Brain pericyte (primary cell): ENCODE measurements at places on chromosomes 1 and 21.

DNA sequence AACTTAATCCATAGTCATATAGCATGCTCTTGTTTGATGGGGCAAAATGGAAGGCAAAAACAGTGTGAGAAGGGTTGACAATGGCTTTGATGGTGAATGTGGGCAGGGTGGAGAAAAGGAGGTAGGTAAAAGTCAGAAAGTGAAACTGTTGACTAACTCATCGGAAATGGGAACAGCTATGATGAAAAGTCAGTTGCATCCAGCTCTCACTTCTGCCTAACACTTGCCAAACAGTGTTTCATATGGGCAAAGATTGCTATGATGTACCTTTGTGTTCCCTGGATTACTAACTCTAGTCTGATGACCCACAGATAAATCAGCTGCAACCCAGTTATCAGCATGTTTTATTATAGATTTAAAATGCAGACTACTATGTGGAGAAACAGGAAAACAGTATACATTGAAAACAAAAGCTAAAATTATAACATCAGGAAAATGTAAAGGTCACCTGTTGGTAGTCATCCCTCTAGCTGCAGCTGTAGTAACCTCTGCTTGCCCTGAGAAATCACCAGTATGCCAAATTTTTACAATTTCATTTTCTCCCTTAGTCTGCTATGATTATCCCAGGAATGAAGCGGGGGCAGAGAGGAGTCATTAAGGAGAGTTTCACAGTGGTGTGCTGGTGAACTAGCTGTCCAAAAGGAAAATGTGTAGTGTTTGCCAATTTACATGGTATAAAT is 11.7 kb downstream of the TNFSF18 start:
- no peak for DNase-seq

- DNase-seq, result no peak
Measured at GRCh38 chr21:41480086-41480690, 27.8 kb downstream of the TMPRSS2 start.

DNA sequence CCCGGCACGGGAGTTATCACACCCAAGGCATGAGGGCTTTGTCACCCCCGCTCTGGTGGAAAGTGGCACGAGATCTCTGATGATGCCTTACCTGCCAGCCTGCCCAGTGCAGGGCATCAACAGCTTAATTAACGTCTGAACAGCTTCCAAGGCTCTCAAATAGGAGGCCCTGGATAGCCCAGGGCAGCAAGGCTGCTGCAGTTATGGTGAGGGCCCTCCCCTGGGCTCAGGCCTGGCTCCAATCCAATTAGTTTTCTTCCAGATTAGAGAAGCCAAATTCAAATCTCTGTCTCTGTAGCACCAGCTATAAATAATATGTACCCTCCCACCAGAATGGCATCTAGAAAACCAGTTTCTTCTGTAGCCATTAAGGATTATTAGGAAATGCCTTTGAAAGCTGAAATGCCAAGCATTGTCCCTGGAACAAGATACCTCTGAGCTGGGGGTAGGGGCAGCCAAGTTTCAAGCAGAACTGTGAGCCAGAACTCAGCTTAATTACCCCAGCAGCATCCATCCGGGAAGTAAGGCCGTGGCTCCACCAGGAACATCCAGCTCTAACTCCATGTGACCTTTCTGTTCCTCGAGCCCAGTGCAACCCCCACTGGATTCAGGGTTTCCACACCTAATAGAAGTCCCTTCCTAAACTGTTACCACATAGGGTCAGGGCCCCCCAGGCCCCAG is 12.5 kb downstream of the QSOX1 start:
- no peak for DNase-seq

DNA sequence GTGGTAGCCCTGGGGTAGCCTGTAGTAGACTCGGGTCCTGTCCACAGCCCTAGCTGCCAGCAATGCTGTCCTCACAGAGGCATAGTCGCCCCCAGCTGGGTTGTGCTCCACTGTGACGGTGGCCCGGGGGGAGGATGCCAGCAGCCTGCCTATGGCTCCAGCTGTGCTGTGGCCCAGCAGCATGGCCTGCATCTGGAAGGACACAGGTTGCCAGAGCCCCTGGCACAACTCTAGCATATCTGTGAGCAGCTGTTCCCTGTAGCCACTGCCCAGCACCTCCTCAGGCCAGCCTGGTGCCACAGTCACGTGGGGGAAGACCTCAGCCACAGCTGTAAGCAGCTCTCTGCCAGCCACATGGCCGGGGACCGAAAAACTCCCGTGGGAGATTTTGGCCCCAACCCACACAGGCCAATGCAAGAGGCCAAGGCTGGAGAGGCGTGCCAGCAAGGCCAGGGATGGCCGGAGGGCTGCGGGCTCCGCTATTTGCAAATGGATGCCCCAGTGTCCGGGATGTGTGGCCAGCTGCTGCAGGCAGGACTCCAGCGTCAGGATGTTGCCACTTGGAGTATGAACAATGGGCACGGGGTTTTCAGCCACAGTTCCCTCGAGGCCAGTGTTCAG is 13.9 kb downstream of the FAM151A start:
- DNase-seq, result no peak

GRCh38 chr1:107804134-107804533 is 160.8 kb downstream of the VAV3 start:
- DNase-seq, result no peak

DNA sequence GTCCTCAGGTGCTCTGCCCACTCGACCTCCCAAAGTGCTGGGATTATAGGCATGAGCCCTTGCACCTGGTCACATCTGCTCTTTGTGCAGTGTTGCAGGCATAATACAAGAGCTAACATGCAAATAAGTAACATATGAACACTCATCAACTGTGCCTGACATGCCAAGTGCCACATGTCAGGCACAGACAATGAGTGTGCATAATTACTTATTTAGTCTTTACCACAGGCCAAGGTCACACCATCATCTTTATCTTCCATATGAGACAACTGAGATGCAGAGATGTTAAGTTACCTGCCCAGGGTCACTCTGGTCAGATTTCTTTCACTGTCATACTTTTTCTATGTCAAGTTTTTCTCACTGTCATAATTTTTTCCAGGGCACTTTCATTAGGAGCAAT is 126.1 kb downstream of the PPIAL4G start:
- DNase-seq, result no peak

GRCh38 chr1:65952696-65953095 is 160.0 kb downstream of the PDE4B start:
- DNase-seq, result no peak

- no peak for DNase-seq
Measured at GRCh38 chr21:14814991-14815390, 249.8 kb downstream of the NRIP1 start.

- DNase-seq, result no peak
Measured at GRCh38 chr1:20165522-20165951, 20.4 kb upstream of the UBXN10 start.

GRCh38 chr1:205321162-205321958 is at the start of gene NUAK2:
Gene NUAK2, minus strand, starts transcription at chr1:205321745. Its CDS starts 117 bp downstream, at chr1:205321628.
- no peak for DNase-seq

DNA sequence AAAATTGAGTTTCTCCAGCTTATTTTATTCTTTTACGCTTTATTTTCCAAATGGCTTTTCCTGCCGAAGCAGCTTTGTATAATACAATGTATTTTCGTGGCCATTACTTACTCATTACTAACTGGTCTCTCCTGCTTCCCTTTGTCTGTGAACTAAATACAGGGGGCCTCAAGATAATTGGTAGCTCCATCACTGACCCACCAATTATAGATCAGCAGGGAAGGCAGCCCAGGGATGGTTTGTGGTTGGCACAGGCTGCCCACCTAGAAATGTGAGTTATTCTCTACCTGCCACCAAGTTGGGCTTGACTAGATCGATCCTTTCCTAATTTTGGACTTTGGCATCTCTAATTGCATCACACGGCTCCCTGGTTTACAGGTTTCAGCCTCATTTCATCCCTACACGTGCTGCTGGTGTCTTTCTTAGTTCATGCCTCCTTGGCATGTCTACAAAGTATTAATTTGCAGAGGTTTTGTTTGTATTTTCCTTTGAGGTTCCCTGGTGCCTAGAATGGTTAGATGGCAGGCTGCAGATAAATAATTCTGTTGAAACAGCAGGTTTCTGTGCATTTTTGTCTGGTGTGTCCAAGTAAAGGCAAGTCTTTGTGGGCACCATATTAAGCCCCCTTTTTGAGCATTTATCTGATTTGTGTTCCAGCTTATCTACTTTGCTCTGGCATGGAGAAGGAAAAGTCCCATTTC is 35.2 kb downstream of the PEX14 start:
- DNase-seq, result no peak

GRCh38 chr1:89697383-89697782 is 64.5 kb downstream of the LRRC8C start:
- DNase-seq, result no peak

DNA sequence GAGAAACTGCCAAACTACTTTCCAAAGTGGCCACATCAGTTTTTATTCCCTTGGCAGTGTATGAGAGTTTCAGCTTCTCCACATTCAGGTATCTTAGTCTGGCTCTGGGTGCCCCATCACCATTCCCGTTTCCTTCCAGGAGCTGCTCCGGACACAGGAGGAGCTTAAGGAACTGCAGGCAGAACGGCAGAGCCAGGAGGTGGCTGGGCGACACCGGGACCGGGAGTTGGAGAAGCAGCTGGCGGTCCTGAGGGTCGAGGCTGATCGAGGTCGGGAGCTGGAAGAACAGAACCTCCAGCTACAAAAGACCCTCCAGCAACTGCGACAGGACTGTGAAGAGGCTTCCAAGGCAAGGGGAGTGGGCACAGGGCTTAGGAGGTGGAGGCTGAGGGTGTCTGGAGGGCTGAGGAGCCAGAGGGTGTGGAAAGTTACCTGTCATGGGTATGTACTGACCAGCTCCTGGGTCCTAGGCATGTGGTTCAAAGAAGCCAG is 10.9 kb upstream of the TUFT1 start:
- no peak for DNase-seq

- DNase-seq, result no peak
Measured at GRCh38 chr1:93330617-93331016, 15.1 kb upstream of the DR1 start.
